ENCODE measurements at places on chromosomes 7 and 10.

GRCh38 chr10:126130271-126130710, 233.9 kb downstream of the FANK1 start:
- no peak for DNase-seq

DNA sequence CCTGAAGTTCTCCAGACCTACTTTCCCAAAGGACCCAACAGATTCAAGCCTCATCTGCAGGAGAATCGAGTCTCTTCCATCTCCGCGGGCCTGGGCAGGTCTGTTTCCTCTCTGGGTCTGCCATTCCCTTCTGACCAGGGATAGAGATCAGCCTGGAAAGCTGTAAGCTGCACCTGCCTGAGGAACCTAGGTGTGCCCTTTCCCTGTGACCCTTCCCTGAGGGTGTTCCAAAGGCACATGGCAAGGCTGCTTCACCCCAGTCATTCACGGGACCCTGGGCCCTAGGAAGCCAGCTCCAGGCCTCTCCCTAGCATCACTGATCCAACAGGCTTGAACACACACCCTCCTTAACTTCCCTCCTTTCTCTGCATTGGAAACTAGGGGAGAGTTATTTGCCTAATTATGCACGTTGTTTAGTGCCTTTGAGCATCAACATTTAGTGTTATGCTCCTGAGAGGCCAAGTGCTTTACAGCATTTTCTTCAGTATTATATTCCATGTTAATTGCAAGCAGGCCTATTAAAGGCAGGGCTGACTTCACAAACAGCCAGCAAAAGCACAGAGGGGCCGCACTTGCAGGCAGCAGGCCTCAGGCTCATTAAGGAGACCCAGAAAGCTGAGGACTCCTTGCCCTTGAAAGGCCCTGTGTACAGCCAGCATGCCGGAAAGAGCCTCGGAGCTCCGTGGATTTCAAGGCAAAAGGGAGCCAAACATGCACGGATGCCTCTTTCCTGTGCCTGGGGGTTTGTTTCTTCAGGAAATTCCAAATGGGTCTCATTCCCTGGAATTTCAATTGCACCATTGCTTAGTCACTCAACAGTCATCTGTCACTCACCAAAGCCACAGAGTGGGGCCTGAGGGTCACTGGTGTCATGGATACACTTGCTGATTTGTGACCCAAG, 91.0 kb upstream of the FAM20C start:
- DNase-seq, result no peak

GRCh38 chr7:158495216-158495615, 92.4 kb downstream of the PTPRN2 start:
- DNase-seq, result peak; percentile 39

DNA sequence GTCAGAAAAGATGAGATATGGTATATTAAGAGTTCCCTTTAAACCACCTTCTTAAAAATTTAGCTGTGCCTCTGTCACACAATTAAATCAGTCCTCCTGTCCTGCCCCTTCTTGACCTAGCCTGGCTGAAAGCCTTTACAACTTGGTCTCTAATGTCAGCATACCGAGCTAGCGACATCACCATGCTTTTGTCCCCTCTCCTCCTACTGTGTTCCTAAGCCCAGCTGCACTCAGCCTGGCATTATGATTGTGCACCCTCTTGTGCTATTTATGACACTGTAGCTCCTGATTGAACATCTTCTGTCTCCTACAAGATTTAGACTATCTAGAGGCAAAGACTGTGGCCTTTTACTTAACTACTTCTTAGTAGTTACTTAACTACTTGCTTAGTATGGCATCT, 29.2 kb downstream of the TDRD1 start:
- DNase-seq, result peak; percentile 60

DNA sequence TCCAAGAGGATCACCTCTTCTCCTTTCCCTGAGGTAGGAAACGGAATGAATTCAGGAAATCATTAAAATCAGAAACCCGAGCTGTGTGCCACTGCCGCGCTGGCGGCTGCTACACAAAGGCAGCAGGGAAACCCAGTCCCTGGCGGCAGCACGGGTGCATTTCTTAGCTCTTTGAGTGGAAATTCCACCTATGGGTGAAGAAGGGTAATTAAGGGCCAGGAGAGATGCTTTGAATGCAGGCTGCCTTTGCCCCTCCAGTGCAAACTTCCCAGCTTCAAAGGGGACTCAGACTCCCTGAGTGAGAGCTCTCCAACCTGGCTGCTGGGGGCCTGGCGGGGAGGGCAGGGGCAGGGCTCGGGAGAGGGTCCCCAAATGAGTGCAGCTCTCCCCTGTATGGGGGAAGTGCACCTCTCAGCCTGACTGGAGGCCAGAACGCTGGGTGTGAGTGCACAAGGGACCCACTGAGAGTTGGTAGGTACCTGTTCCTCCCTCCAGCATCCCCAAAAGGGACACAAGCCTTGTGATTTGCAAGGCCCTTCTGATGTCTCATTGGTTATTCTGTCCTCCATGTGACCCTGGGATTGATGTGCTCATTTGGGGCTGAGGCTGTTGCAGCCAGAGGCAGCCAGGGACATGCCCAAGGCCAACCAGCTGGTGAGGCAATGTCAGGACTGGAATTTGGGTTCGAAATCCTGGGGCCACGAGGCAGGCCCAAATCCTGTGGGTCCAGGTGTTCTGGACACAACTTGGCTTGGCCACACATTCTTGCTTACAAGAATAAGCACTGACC, 16.3 kb upstream of the ZMIZ1 start:
- DNase-seq, result peak; percentile 80

- DNase-seq, result no peak
Observed at GRCh38 chr7:99499371-99499720, 735 bp downstream of the ZNF394 start.

DNA sequence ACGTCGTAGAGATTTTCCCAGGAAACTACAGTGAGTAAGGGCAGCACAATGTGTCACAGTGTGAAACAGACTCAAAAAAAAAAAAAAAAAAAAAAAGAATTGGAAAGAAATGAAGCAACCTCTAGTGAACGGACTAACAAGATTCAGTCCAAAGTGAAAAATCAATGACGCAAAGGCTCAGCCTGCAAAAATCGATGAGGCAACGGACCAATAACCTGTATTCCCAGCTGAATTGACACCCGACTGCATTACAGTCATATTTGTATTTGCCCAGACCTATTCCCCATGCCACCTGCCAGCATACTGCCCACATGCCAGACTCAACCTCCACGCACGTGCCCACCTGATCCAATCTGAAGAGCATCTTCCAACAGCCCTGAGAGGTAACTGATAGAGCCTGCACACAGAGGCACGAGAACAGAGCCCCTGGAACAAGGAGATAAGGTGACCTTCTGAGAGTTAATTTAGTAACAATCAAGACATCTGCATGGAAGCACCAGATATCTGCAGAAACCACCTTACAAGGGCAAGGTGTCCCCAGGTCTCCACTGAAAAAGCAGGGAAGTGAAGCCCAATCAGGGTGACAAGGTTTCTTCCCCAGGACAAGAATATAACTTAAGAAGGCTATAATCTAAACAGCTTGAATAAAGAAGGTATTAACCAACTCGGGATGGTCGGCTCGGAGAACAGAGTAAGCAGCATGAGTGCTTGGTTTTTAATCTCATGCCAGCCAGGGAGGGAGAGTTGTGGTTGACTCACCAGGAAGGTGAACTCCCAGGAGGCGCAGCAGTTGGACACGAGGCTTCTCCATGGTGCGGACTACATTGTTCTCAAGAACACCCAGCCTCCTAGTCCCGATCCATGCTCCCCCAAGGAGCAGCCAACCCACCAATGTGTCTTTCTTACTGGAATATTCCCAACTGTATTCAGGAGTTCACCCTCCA, 48.5 kb downstream of the PLXNA4 start:
- DNase-seq, result no peak

GRCh38 chr7:102284891-102285539, 1.7 kb upstream of the SH2B2 start:
- no peak for DNase-seq

DNA sequence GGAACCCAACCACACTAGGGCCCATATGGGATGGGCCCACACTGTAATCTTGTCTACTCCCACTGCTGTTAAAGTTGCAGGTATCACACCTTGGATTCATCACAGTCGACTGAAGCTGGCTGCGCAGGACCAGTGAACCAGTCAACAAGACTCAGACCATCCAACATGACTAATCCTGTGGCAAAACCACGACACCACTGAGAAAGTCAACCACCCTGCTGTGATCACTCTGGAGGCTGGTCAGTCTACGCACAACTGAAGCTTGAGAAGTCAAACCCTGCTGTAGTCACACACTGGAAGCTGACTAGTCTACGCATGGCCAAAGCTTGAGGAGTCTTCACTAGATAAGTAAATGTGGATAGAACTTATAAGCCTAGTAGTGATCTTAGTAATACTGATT, 9.6 kb upstream of the CYREN start:
- no peak for DNase-seq

DNA sequence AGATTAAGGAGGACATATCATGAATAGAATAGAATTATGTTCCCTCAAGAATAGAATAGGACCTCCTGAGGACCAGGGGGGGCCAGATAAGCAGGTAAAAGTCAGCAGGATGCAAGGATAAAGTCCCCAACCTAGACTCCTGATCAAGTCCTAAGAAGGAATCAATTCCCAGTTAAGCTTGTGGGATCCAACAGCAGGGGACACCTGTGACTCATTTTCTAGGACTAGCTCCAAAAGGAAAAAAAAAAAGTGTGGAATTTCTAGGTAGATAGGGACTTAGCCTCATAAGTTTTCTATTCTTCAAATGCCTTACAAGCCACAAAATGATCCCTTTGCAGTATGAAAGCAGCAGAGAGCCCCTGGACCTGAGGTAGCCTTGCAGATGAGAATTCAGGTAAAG, 336.2 kb downstream of the WDR11 start:
- no peak for DNase-seq

- no peak for DNase-seq
Observed at GRCh38 chr7:20542594-20542993, 72.9 kb upstream of the ABCB5 start.

DNA sequence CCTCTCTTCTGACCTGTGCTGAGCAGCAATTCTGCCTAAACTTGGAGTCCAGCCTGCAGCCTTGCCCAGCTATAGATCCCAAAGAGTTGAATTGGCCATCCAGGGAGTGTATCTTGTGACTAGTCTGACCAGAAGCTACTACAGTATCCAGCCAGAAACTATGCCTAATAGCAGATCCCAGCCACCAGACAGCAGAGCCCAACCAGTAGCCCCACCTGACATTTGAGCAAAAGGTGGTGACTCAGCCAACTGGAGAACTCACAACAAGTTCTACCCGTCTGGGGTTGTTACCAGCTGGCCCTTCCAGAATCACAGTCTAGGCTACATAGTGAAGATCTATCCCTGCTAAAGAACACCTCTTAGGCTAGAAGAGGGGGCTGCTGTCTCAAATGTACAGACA, 315.0 kb downstream of the CRPPA start:
- no peak for DNase-seq

DNA sequence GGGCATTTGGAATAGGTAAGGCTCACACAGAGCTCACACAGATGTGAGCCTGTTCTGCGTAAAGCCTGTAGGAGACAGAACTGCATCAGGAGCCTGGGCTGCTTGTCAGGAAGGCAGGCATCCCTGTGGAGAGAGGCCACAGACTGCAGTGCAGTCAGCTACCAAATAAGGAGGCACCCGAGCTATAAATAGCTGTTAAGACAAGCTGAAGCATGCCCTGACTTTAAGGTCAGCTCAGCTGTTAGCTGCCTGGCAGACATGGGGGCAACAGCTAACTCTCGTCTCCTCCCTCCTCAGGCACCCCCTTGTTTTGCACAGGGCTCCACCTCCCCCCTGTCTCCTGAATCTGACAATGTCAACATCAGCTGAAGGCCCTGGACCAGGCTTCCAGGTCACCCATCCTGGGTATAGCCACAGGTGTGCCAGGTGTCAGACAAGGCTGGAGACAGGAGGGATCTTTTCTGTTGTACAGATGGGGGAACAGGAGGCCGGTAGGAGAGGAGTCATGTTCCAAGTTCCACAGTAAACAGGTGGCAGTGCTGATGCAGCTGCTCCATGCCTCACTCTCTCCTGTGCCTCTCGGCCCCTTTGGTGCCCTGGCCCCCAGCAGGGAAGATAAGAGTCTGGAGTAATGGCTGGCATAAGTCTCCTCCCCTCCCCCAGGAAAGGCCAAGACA, 27.6 kb upstream of the MKRN1 start:
- DNase-seq, result peak; percentile 60

DNA sequence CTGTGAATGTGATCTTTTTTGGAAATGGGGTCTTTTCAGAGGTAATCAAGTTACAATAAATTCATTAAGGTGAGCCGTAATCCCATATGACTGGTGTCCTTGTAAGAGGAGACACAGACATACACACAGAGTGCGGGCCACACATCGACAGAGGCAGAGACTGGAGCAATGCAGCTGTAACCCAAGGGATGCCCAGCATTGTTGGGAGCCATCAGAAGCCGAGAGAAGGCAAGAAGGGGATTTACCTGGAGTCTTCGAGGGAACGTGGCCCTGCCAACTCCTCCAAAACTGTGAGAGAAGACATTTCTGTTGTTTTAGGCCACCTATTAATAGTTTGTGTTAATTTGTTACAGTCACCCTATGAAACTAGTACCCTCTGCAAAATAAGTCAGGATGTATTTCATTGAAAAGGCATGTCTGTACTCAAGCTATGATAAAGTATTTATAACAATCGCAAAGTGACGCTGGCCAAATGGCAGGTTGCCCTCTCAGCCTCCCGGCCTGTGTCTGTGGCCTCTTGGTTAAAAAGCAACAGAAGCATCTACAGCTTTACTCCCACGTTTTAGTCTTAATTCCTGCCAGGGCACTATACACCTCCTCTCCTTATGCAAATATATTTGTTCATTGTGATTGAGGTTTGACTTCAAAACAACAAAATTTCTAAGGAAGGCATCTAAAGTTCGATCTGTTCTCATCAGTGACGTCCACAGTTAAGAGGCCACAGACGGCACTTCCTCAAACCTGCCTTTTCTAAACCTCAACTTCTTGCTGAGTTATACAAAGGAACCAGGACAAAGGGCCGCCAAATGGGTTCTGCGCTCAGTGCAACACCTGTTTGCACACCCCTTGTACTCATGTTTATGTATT, 46.8 kb downstream of the HIPK2 start:
- peak; percentile 48 for DNase-seq

GRCh38 chr7:73742753-73743641, 4.4 kb upstream of the ABHD11 start:
- DNase-seq, result peak; percentile 96

DNA sequence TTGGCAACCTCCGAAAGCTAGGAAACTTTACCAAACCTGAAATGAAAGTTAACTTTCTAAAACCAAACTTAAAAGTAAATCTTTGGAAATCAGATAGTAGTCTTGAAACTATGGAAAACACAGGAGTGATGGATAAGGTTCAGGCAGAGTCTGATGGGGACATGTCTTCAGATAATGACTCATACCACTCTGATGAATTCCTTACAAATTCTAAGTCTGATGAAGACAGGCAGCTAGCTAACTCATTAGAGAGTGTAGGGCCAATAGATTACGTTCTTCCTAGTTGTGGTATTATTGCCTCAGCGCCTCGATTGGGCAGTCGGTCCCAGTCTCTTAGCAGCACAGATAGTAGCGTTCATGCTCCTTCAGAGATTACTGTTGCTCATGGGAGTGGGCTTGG, 45.9 kb downstream of the MCMBP start:
- DNase-seq, result no peak

- DNase-seq, result no peak
Observed at GRCh38 chr7:78057571-78057970, 259.0 kb downstream of the PHTF2 start.

Measured in neural progenitor cell (in vitro differentiated cells).